Activated CD4-positive, alpha-beta memory T cell treated with anti-CD3 and anti-CD28 coated beads for 36 hours (primary cell): ENCODE measurements at places on chromosomes 5 and 9. TPM values are rescaled to one million over a fixed set of nuclear protein-coding genes. Genes with fewer than 3 reads are reported as not detected.

Gene SIT1
- 74.6 TPM for total RNA-seq

Gene PRKAA1
- 54.4 TPM for total RNA-seq

Gene DMRT1
- total RNA-seq = not detected

Gene KIF27
- total RNA-seq = 2.6 TPM

Gene PCDHGC5
- total RNA-seq = not detected

Gene PRDM12
- 0.07 TPM for total RNA-seq

Gene FAM163B
- not detected for total RNA-seq

Gene FBXL7
- total RNA-seq = not detected

Gene FOXD1
- total RNA-seq = 0.38 TPM

Gene CTNNA1
- total RNA-seq = 89.5 TPM

Gene ANKRD34B
- total RNA-seq = not detected

Gene SOHLH1
- total RNA-seq = not detected

GRCh38 chr5:5295351-5295750, 127.1 kb upstream of the ICE1 start:
- H3K36me3 ChIP-seq = no peaks in the 10 kb centered on the region
- no peak overlapping the region for H3K27ac ChIP-seq
- DNase-seq = no peak
- no peak overlapping the region for H3K4me3 ChIP-seq
- no peaks in the 10 kb centered on the region for H3K4me1 ChIP-seq
- no peaks in the 10 kb centered on the region for H3K27me3 ChIP-seq

GRCh38 chr9:5838884-5839571, 6.1 kb upstream of the ERMP1 start:
- no peak for DNase-seq
- H3K27ac ChIP-seq = no peak overlapping the region
- H3K4me3 ChIP-seq = no peak overlapping the region
- no peaks in the 10 kb centered on the region for H3K27me3 ChIP-seq
- H3K36me3 ChIP-seq = peaks cover 4% of the 10 kb centered on the region
- H3K4me1 ChIP-seq = peaks cover 57% of the 10 kb centered on the region

DNA sequence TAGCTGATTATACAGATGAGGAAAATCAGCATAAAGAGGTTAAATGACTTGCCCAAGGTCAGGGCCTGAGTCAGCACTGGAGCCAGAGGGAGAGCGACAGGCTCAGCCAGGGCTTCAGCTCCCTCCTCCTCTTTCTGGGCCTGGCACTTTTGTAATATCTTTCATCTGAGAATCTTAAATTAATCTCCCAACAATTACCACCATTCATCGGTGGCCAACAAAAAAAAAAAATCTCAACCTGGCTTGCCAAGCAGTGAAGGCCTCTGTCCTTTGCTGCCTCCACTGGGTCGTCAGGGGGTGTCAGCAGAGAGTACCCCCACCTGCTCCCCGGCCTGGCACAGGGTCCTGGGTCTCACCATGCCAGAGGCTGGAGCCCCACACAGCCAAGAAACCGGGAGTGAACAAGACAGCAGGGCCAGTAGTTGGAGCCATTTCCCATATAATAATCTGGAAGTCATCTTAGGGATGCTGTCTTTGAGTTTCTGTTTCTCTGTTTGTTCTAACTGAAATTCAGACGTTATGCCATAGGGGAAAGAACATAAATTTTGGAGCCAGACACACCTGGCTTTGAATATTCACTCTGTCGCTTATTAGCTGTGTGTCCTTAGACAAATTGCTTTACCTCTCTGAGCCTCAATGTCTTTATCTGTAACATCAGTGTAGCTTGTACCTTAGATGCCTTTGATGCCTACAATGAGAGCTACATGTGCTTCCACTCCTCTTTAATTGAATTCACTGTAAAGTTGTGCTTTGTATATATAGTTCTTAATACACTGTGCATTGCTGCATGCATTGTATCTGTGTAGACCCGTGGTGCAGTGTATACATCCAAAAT, 299.9 kb upstream of the MSX2 start:
- H3K4me3 ChIP-seq = no peak overlapping the region
- no peaks in the 10 kb centered on the region for H3K36me3 ChIP-seq
- no peaks in the 10 kb centered on the region for H3K27me3 ChIP-seq
- no peak overlapping the region for H3K27ac ChIP-seq
- peaks cover 10% of the 10 kb centered on the region for H3K4me1 ChIP-seq

GRCh38 chr5:36173426-36173825, 21.5 kb downstream of the SKP2 start:
- no peak overlapping the region for H3K4me3 ChIP-seq
- DNase-seq = no peak
- H3K27me3 ChIP-seq = no peaks in the 10 kb centered on the region
- H3K36me3 ChIP-seq = peaks cover 52% of the 10 kb centered on the region
- H3K4me1 ChIP-seq = peaks cover 9% of the 10 kb centered on the region
- no peak overlapping the region for H3K27ac ChIP-seq

DNA sequence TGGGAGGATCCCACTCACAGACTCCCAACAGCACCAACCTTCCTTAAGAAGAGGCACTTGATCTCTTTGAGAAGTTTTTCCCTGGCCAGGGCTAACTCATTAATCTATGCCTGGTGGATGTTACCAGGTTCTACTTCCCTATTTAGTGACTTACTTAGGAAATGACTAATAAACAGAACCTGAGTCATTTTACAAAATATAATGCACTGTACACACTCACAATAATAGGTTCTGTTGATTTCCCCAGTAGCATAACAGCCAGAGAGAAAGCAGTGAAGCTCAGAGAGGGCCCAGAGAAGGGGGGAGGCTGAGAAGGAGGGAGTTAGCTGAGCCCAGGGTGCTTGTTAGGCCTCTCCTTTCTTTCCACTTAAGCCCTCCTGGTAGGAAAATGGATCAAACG, 27.1 kb downstream of the FRMD3 start:
- DNase-seq = no peak
- H3K27me3 ChIP-seq = peaks cover 5% of the 10 kb centered on the region
- no peak overlapping the region for H3K4me3 ChIP-seq
- H3K4me1 ChIP-seq = peaks cover 8% of the 10 kb centered on the region

DNA sequence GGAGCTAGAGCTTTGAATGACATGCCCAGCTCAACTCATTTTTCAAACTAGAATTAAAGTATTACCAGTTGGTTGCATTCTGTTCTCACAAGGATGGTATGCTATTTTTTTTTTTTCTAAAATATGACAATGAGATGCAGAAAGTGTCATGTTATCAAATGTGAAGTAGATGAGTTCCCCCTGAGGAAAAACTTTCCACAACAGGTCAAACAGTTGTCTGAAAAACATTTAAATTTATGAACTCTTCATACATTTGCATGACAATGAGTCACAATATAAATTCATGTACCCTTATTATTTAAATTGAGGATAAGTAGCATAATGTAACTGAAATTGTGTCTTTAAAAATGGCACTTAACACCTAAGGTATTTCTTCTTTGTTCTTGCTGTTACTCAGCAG, 1720.5 kb upstream of the NUDT12 start:
- no peaks in the 10 kb centered on the region for H3K27me3 ChIP-seq
- no peak overlapping the region for H3K27ac ChIP-seq
- no peak overlapping the region for H3K4me3 ChIP-seq
- no peaks in the 10 kb centered on the region for H3K36me3 ChIP-seq

DNA sequence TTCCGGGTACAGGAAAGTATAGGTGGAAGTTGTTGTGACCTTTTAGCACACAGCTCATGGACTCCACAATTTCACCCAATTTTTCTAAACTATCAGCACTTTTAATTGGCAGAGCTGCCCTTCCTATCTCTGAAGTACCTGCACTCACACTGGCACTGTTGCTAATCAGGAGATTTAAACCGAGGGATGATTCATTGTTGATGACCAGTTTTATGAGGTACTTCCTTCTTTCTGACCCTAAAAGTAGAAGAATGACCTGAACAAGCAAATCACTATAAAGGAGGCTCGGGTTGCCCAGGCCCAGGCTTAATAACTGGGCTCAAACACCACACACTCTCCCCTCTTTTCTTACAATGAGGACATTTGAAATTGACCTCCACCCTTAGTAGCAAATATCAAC, 105.9 kb downstream of the KCNN2 start:
- H3K4me1 ChIP-seq = no peaks in the 10 kb centered on the region
- H3K36me3 ChIP-seq = no peaks in the 10 kb centered on the region
- H3K4me3 ChIP-seq = no peak overlapping the region
- no peak overlapping the region for H3K27ac ChIP-seq
- DNase-seq = no peak
- H3K27me3 ChIP-seq = no peaks in the 10 kb centered on the region

DNA sequence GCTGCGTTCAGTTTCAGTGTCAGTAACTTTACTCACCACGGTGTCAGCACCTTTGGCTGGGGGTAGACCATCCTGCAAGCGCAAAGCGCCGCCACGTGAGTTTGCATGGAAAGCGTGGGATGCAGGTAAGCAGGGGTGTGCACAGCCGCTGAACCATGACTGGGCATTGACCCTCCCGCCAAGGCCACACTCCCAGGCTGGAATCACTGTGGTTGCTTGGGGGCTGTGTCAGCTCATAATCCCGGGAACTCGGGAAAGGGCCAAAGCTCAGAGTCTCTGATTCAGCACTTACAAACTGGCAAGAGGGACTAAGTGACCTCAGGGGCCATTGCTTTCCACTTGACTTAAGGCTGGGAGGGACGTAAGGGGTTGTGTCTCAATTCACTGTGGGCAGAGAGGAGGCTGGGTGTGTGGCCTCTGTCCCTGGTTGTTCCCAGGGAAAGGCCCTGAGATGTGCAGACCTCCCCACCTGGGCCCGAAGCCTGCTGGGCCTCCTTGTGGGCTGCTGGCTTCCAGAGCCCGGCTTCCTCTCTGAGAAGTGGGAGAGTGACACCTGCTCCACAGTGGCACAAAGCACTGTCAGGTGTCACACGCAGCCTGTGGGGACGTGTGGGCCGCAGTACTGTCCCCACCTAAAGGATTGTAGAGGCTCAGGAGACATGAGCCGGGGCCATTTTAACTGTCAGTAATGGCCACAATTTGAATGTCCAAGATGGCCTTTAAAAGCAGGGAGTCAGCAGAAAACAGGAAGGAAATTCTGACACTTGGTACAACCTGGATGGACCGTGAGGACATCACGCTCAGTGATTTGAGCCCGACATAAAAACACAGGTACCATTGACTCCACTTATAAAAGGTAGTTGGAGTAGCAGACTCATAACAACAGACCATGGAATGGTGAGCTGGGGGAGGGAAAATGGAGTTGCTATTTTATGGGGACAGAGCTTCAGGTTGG, 16.7 kb downstream of the ABO start:
- no peaks in the 10 kb centered on the region for H3K4me1 ChIP-seq
- DNase-seq = no peak
- H3K27ac ChIP-seq = no peak overlapping the region
- H3K4me3 ChIP-seq = no peak overlapping the region

- no peaks in the 10 kb centered on the region for H3K36me3 ChIP-seq
- H3K27ac ChIP-seq = no peak overlapping the region
- DNase-seq = no peak
- no peaks in the 10 kb centered on the region for H3K4me1 ChIP-seq
- peaks cover 28% of the 10 kb centered on the region for H3K27me3 ChIP-seq
- H3K4me3 ChIP-seq = no peak overlapping the region
Measured at GRCh38 chr9:78370991-78371390, 74.1 kb downstream of the PSAT1 start.

DNA sequence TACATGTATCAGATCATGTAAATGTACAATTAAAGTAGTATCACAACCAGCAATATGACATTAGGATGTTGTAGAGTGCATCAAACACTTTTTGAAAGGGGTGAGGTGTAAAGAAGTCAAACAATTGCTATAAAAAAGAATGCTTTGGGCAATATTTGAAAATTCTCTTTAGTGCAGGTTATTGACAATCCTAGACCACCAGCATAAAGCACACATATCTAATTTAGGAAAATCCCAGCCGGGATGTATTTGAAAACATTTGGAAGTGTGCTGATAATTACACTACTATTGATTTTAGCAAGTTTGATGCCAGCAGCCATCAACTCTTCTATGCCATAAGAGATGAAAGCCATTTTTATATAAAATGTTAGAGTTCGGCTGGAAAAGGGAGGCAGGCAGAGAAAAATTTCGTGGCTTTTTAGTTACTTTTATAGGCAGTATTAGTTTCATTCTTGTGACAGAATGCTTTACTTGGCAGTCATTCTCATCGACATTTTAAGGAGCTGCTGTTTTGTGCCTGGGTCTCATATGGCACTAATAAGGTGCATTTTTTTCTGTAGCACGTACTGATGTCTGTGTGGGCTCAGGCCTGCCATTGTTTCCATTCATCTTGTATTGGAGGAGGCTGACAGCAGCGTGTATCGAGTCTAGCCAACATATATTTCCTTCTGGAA, 285.7 kb downstream of the AOPEP start:
- no peak for DNase-seq
- H3K4me3 ChIP-seq = no peak overlapping the region
- H3K36me3 ChIP-seq = peaks cover 4% of the 10 kb centered on the region
- peaks cover 14% of the 10 kb centered on the region for H3K4me1 ChIP-seq

DNA sequence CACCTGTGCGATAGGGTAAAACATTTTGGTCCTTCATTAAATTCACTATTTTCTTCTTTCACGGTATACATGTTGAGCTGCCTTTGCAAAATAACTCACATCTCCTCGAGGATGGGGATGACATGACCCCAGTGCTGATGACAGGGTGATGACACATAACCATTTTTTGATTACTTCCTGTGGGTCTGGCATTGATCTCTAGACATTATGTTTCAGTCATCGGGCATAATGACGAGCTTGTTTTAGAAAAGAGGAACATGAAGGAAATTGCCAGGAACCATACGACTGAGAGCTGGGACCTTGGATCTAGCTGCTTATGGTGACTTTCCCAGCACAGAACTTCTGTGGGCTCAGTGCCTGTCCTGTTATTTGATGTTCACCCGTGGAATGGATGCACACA, 25.2 kb downstream of the COL5A1 start:
- no peak overlapping the region for H3K4me3 ChIP-seq
- no peak overlapping the region for H3K27ac ChIP-seq
- H3K27me3 ChIP-seq = peaks cover 7% of the 10 kb centered on the region
- DNase-seq = no peak

- H3K4me3 ChIP-seq = no peak overlapping the region
- H3K4me1 ChIP-seq = no peaks in the 10 kb centered on the region
- DNase-seq = no peak
- H3K36me3 ChIP-seq = no peaks in the 10 kb centered on the region
- no peaks in the 10 kb centered on the region for H3K27me3 ChIP-seq
Measured at GRCh38 chr9:134214386-134214765, 50.0 kb upstream of the RNU6ATAC start.

DNA sequence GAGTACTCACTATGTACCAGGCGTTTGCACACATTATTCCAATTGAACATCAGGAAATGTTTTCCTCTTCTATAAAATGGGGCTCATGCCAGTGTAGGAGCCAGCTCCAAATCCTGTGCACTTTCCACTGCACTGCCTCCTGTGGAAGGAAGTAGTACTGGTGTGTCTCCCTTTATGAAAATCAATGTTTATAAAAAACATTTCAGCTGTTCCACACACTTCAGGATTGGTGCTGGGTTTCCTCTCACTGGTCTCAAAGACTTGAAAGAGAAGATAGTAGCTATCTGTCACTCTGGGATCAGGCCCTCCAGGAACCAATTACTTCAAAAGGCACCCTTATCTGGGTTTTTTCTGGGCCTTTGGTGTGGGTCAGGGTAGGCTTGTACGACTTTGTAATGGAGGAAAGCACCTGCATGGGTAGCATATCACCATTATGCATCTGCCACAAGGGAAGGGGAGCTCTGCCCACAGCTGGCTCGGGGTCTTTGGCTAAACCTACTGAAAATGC, 32.5 kb downstream of the RAB14 start:
- H3K27ac ChIP-seq = peak overlapping the region; percentile 61
- H3K27me3 ChIP-seq = no peaks in the 10 kb centered on the region
- peaks cover 18% of the 10 kb centered on the region for H3K4me1 ChIP-seq
- peaks cover 60% of the 10 kb centered on the region for H3K36me3 ChIP-seq

- no peak overlapping the region for H3K4me3 ChIP-seq
- no peak for DNase-seq
- no peaks in the 10 kb centered on the region for H3K27me3 ChIP-seq
- H3K36me3 ChIP-seq = no peaks in the 10 kb centered on the region
- no peak overlapping the region for H3K27ac ChIP-seq
Measured at GRCh38 chr5:78979909-78980308, 5.2 kb downstream of the ARSB start.
